A549 treated with dexamethasone at 1 μM for 4 hours (cell line): ENCODE measurements at places on chromosomes 4 and X. TPM values are rescaled to one million over a fixed set of nuclear protein-coding genes. Genes with fewer than 3 reads are reported as not detected.

The SLITRK4 gene
- 0.01 TPM in 1 of 5 replicates, not detected in the others for total RNA-seq

The SOWAHB gene
- 0.02 to 0.06 TPM (median 0.04 TPM) in 4 of 5 replicates, not detected in the other for total RNA-seq

The ARL9 gene
- total RNA-seq: 0.07 TPM in 2 of 5 replicates, not detected in the others

The MAGEA11 gene
- not detected in 5 replicates for total RNA-seq

The USP26 gene
- total RNA-seq: not detected in 5 replicates

The MGARP gene
- 0.34 to 0.69 TPM (median 0.59 TPM) in 5 replicates for total RNA-seq
